WERI-Rb-1 (cell line): ENCODE measurements at places on chromosomes 4 and X.

- DNase-seq = no peak
These were observed 100.5 kb upstream of the PCDH7 start for GRCh38 chr4:30619679-30620078.

DNA sequence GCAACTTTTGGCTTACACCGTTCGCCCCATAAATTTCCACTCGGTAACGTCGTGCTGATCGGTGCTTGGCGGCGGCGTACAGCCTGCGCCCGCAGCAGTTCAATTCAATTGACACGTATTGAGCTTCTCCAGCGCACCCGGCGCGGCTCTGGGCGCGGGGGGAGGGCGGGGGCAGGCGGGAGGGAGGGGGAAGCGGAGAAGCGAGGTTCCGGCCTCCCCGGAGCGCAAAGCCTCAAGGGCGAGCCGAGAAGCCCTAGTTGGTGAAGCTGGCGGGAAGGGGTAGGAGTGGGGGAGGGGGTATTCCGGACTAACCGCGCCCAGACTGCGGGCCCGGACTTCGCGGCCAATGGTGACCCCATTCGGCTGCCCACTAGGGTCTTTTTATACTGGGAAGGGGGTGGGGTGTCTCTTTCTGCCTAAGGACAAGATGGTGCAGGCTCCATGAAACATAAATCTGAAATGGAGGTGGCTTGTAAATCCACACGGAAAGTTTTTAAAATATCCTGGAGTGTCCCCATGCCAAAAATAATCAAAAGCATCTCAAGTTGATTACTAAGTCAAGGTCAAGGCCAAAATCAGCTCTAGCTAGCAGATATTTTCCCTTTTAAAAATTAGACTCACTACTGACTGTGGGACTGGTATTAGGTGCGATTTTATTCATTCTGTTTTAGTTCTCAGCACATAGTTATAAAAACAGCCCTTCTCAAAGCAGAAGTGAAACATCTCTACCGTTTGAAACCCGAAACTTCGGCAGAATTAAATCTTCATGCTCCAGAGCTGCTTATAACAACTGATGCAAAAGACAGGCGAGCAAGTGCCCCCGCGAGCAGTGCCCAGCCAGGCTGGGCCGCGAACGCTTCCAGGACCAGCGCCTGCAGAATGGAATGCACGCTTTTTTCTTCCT lies 1.5 kb upstream of the BCOR start:
- DNase-seq = peak; percentile 87

DNA sequence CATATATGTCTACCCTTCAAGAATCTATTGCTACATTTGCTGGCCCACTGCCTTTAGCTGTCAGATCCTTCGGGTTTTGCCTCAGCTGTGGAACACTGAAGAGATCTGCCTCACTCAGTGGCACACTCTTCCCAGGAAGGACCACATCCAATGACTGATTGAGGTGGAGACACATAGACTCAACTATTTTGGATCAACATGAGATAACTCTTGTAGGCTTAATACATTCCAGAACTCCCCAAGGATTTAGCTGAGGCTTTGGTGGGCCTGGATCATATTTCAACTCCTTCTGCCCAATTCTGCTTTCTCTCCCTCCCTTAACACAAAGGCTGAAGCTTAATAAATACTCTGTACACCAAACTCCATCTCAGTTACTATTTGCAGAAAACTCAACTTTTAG lies 100.5 kb downstream of the CORIN start:
- no peak for DNase-seq

DNA sequence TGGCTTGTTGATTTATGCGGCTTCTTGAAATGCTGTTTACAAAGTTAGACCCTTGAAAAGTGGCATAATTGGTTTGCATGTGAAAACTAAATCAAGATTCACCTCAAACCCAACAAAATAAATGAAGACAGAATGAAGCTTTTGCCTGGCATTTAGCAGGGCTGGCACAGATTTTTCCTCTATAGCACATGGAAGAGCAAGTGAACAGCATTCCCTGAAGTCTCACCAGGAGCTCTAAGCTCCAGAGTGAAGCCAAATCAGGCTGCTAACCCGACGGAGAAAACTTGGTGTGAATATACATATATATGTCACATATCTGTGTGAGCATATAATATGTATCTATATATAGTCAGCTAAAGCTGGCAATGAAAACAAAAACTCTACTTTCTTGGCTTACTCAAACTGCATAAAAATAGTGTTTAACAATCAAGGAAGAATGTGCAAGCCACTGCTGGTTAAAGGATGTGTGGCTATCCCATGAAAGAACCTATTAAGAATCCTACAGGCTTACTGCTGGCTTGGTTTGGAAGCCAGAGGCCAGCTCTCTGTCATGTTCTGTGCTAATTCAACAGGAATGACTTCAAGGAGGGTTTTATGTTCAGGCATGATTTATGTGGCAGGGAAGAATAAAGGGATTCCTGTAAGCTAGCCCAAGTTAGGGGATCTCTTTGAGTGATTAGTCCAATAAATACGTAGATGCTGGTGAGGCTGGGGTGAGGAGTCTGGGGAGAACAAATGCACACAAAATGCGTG lies 69.9 kb downstream of the MFAP3L start:
- DNase-seq = no peak

GRCh38 chrX:154436374-154436982 lies 476 bp upstream of the GDI1 start:
- DNase-seq = peak; percentile 64

GRCh38 chrX:38278682-38279081 lies 48.6 kb downstream of the RPGR start:
- DNase-seq = no peak

DNA sequence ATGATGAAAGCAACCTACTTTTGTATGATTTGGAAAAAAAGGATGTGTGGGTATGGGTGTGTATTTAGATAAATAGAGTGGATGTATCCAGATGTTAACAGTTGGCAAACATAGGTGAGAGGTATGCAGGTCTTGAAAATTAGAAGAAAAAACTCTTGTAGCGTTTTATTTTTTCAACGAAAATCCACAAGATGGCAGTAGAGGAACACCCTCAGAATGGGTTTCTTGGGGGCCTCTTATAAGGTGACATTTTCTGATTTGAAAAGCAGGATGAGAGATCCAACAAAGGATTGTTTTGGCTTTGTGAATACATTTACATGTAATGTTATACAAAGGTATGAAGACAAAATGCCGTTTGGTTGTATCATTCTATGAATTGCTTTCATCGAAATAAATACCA lies 68.3 kb downstream of the FMR1NB start:
- no peak for DNase-seq

GRCh38 chr4:77052352-77052751 lies 23.4 kb downstream of the CCNI start:
- peak; percentile 67 for DNase-seq

DNA sequence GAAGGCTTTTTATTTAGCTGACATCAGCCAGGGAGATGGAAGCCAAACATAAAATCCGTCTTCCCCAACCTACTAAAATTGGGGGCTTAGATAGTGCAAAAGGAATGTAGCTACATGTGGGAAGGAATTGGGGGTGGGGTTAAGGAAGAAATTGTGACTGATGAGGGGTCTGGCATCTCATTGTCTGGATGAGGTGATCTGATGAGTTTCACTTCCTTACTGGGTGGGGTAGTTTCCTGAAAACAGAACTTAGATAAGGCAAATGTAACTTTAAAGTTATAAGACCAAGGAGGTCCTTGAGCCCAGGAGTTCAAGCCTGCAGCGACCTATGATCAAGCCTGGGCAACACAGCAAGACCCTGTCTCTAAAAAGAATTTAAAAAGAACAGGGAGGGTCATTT lies 105.5 kb upstream of the NEIL3 start:
- no peak for DNase-seq

GRCh38 chr4:164892018-164892417 lies 15.0 kb downstream of the APELA start:
- DNase-seq = no peak

DNA sequence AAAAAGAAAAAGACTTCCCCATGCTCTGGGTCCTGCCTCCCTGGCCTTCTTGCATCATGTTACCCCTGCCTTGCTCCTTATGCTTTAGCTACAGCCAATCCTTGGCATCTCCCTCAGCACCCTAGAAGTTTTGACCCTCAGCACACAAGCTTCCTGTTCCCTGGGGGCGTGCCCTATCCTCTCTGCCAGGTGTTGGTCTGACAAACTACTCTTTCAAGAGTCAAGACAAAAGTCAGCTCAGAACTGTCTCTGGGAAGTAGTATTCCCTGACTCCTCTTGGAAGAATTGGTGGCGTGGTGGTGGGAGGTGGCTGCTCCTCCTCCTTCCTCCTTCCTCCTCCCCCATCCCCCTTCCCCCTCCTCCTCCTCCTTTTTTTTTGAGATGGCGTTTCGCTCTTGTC lies 41.0 kb downstream of the PRPS1 start:
- DNase-seq = no peak

GRCh38 chr4:154254999-154255398 lies 236.6 kb downstream of the DCHS2 start:
- DNase-seq = no peak

GRCh38 chr4:128528793-128529553 lies 241.4 kb upstream of the PGRMC2 start:
- DNase-seq = no peak

- no peak for DNase-seq
These were observed 462.2 kb downstream of the INPP4B start for GRCh38 chr4:142383800-142384470.

- DNase-seq = no peak
These were observed 27.1 kb upstream of the ALB start for GRCh38 chr4:73376976-73377375.

- no peak for DNase-seq
These were observed 23.6 kb upstream of the SLC25A43 start for GRCh38 chrX:119375561-119375960.
